ENCODE measurements at places on chromosomes 11 and 22.

GRCh38 chr11:1354125-1354938, 35.4 kb upstream of the BRSK2 start:
- no peak for DNase-seq

GRCh38 chr11:35615921-35616900, 2.0 kb upstream of the FJX1 start:
- peak; percentile 36 for DNase-seq

DNA sequence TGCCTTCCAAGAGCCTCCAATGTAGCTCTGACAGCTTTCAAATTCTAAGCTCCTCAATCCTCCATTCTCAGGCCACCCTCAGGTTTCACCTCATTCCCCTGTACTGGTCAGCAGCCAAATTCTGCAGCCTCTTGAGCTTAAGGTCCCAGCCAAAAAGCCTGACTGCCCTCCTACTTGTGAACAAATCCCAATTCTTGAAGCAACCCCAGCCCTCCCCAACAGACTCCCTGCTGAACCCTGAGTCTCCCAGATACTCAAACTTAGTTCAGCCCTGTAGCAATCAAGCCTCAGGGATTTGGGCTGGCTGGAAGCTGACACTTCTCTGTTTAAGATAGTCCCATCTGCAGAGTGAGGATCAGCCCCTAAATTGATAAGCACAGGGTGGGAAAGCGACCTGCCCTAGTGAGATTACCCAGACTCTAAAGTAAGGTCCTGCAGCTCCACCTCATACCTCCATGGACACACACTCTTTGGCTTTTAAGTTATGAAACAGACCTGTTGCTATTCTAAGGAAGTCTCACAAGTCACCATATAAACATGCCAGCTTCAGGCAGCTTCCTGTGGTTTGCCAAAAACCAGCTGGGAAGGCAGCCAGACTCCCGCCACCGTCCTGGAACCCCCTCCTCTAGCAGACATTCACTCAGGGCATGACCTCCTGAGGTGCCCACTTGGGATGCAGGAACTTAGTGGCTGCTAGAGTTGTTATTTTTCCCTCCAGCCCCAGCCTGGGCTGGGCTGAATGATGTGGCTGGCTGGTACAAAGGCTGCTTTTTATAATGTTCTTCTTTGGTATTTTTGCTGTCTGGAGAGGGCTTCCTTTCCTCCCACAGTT, 82.5 kb upstream of the PICALM start:
- DNase-seq: peak; percentile 23

GRCh38 chr11:790721-791564, 1.1 kb upstream of the CEND1 start:
- DNase-seq: no peak

- DNase-seq: no peak
Measured at GRCh38 chr22:20131859-20132685, 468 bp downstream of the ZDHHC8 start.

DNA sequence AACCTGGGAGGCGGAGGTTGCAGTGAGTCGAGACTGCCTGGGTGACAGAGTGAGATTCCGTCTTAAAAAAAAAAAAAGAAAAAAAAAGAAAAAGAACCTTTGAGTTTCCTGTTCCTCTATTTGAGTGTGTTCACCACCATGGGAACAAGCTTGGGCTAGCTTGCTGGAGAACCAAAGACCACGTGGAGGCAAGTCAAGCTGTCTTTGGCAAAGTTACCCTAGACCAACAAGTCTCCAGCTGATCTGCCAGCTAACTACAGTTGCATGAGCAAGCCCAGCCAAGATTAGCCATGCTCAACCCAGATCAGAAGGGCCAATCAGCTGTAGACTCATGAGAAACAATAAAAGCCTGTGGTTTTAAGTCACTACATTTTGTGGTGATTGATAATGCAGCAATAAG, 29.7 kb downstream of the SLN start:
- DNase-seq: no peak

GRCh38 chr11:104798789-104799188, 99.5 kb downstream of the CASP12 start:
- no peak for DNase-seq

GRCh38 chr22:46792841-46793261, 30.4 kb downstream of the TBC1D22A start:
- no peak for DNase-seq
